ENCODE measurements at places on chromosomes 2 and 18.

DNA sequence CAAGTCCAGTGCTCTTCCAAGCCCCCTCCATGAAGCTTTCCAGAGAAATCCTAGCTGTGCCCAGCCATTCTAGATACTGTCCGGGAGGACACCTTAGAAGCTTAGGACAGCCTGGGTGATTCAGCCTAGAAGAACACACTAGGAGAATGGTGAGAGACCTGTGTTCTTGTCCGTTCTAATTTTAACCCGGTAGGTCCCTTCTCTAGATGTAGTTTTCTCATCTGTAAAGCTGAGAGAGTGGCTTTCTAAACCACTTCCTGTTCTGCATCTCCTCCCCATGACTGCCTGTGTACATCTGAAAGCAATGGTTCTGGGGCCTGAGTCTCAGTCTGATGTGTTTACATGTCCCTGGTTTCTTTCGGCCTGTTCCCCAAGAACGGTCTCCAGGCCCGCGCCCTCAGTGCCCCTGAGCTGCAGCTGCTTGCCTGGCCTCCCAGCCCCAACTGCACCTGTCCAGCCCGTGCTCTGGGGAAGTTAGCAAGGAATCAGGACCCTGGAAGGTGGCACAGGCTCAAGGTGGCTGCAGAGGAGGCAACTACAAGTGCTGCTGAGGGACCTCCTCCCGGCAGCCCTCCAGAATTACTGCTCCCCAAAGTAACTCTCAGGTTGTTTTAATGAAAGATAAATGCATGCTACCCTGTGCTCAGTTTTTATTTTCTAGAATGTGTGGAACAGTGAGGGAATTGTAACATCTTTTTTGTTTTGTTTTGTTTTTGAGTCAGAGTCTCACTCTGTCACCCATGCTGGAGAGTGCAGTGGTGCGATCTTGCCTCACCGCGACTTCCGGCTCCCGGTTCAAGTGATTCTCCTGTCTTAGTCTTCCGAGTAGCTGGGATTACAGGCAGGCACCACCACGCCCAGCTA is 105.9 kb downstream of the LBH start:
- peak; percentile 74 for DNase-seq

- no peak for DNase-seq
Measured at GRCh38 chr2:170271340-170271739, 93.4 kb downstream of the MYO3B start.

DNA sequence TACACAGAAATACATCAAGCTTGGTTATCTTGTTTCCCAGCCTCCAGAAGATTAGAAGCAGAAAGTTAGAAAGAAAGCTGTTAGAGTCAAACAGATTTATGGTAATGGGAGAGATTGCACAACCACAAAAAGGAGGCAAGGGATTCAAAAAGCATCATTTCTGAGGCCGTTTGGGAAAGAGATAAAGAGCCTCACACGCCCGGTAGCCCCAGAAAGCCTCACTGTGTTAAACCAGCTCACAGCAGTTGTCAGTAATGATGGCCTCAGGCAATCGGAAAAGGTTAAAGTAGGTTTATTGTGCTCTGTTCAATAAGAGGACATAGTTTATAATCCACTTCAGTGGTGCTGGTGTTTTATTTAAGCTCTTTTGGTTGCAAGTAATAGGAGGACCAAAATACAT is 111.3 kb downstream of the DCC start:
- no peak for DNase-seq

DNA sequence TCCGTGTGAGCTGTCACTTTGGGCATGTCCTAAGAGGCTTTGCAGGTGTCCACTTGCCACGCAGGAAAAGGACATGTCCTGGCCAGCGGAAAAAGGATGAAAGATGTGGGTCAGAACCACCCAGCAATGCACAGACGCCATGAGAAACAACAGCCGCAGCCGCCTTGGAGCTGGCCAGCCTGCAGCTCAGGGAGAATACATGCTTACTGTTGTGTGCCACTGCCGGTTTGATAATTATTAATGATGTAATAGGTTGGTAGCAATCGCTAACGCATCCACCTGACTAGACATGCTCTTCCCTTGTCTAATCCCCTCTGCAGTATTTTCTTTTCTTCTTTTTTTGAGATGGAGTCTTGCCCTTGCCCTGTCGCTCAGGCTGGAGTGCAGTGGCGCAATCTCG is 221.7 kb downstream of the HAUS1 start:
- no peak for DNase-seq

DNA sequence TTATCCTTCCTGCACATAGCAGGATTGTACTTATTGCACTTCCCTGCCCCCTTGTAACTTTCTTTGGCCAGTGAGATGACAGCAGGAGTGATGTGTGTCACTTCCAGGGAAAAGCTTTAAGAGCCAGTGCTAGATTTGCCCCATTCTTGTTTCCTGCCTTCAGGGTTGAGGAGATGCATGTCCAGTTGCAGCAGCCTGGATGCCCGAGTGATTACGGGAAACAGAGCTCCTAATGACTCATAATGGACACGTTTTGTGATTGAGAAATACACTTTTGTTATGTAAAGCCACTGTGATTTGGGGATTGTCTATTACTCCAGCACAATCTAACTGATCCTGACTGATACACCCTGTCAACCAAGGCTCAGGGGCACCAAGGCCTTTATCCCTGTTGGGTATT is 5.0 kb upstream of the TET3 start:
- DNase-seq = no peak

GRCh38 chr18:11696451-11696850 is 7.4 kb downstream of the GNAL start:
- DNase-seq = no peak

GRCh38 chr2:230954746-230955145 is 29.7 kb upstream of the GPR55 start:
- DNase-seq = no peak

- no peak for DNase-seq
Measured at GRCh38 chr2:47070155-47070919, 84.8 kb downstream of the STPG4 start.
